ENCODE measurements at places on chromosomes 6 and 20.

DNA sequence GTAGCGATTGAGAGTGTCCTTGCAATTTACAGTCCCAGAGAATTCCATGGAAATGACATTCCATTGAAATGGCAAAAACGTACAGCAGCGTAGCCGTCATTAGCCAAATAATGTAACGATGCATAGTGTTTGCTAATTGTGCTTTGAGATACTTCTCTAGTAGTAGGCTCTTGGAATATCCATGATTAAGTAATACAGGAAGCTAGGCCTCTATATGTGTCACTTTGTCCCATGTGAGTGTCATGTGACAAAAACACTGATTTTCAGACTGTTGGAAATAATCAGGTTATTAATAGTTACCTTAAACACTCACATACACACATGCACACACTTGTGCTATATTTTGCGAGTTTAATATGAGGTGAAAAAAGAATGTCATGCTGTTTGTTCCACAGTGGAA is 35.2 kb downstream of the SLX4IP start:
- no peaks in the 10 kb centered on the region for H3K27me3 ChIP-seq
- no peak for DNase-seq
- peaks cover 16% of the 10 kb centered on the region for H3K36me3 ChIP-seq
- H3K27ac ChIP-seq: no peak overlapping the region

GRCh38 chr6:145689529-145689928 is 45.8 kb downstream of the EPM2A start:
- DNase-seq: no peak
- peaks cover 14% of the 10 kb centered on the region for H3K36me3 ChIP-seq
- no peaks in the 10 kb centered on the region for H3K4me1 ChIP-seq
- no peak overlapping the region for H3K27ac ChIP-seq
- H3K4me3 ChIP-seq: no peak overlapping the region

GRCh38 chr20:35954907-35955251 is 577 bp upstream of the SCAND1 start:
- peak overlapping the region; percentile 99 for H3K4me3 ChIP-seq
- peaks cover 25% of the 10 kb centered on the region for H3K36me3 ChIP-seq
- H3K27ac ChIP-seq: peak overlapping the region; percentile 100
- H3K27me3 ChIP-seq: no peaks in the 10 kb centered on the region

- no peak for DNase-seq
- no peak overlapping the region for H3K4me3 ChIP-seq
- H3K27ac ChIP-seq: no peak overlapping the region
- H3K36me3 ChIP-seq: peaks cover 27% of the 10 kb centered on the region
Observed at GRCh38 chr6:145733207-145733606, 2.1 kb downstream of the EPM2A start.

DNA sequence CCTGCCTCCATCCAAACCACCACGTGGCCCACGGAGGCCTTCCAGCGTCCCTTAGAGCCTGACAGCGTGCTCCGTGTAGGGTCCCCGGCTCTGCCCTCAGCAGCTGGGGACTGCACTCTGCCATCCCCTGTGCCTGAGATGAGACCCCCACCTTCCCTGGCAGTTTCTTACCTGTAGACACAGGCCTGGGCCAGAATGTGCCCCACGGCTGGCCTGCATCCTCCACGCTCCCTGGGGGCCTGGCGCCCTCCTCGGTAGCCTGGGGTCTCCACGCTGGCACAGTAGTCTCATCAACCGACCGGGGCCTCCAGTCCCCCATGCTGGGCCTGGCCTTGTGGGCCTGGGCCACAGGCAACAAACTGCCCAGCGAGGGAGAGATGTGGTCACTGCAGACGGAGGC is 9.6 kb downstream of the DACT2 start:
- no peak for DNase-seq
- H3K27ac ChIP-seq: no peak overlapping the region
- H3K4me1 ChIP-seq: no peaks in the 10 kb centered on the region
- H3K36me3 ChIP-seq: no peaks in the 10 kb centered on the region
- H3K27me3 ChIP-seq: peaks cover 19% of the 10 kb centered on the region

- peaks cover 10% of the 10 kb centered on the region for H3K27me3 ChIP-seq
- DNase-seq: no peak
- no peak overlapping the region for H3K4me3 ChIP-seq
Observed at GRCh38 chr6:151263967-151264366, 24.2 kb downstream of the AKAP12 start.

- H3K36me3 ChIP-seq: peaks cover 10% of the 10 kb centered on the region
- no peaks in the 10 kb centered on the region for H3K27me3 ChIP-seq
- H3K4me1 ChIP-seq: peaks cover 80% of the 10 kb centered on the region
Observed at GRCh38 chr6:42396720-42397119, 55.0 kb downstream of the TRERF1 start.

DNA sequence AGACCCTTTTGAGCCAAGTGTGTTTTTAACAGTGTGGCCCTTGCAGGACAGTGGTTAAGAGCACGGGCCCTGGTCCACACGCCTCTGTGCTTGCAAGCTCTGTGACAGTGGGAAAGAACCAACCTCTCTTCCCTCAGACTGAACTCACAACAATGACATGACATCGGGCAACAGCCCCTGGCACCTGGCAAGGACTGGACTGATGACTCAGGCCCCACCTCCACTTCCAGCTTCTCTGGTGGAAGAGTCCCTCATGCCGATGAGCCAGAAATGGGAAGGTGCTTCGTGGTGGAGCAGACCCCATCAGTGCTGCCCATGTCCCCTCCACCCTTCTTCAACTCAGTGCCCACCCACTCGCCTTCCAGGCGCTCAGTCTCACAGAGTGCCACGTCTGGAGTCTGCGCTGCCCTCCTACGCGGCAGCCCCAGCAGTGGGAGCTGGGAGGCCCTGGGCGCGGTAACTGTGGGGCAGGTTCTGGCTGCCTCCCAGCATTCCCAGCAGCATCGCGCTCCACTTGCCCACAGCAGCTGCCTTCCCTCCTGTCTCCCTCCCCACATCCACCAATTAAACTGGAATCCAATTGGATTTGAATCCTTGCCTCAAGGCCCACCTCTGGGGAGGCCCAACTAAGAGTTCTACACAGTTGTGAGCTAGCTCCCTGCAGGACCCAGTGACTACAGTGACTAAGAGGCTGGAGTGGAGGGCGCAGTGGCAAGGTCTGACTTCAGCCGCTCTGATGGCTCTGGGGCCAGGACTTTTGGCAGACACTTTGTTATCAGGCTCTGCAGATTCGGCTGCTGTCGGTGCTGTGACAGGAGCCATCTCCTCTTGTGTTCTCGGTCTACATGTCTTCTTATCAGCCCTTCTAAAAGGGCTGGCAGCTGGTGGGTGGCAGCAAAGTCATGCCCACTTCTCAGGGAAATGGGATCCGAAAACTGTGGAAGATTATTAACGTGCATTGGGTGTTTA is 156.8 kb upstream of the MLN start:
- no peaks in the 10 kb centered on the region for H3K36me3 ChIP-seq
- no peak for DNase-seq
- H3K4me1 ChIP-seq: no peaks in the 10 kb centered on the region
- H3K4me3 ChIP-seq: no peak overlapping the region
- peaks cover 4% of the 10 kb centered on the region for H3K27me3 ChIP-seq
- no peak overlapping the region for H3K27ac ChIP-seq

DNA sequence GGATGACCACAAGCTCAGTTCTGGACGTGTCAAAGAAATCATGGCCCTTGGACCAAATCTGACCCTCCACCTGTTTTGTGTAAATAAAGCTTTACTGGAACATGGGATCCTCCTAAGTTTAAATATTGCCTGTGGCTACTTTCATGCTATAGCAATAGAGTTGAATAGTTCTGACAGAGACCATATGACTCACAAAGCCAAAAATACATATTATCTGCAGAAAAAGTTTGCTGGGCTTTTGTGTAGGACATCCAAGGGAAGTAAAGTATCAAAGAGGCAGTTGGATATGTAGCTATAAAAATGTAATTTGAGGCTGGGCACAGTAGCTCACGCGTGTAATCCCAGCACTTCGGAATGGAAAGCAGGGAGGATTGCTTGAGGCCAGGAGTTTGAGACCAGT is 78.9 kb downstream of the TOX2 start:
- no peaks in the 10 kb centered on the region for H3K36me3 ChIP-seq
- peaks cover 1% of the 10 kb centered on the region for H3K4me1 ChIP-seq
- no peak overlapping the region for H3K27ac ChIP-seq
- no peak for DNase-seq
- H3K4me3 ChIP-seq: no peak overlapping the region
- peaks cover 3% of the 10 kb centered on the region for H3K27me3 ChIP-seq

DNA sequence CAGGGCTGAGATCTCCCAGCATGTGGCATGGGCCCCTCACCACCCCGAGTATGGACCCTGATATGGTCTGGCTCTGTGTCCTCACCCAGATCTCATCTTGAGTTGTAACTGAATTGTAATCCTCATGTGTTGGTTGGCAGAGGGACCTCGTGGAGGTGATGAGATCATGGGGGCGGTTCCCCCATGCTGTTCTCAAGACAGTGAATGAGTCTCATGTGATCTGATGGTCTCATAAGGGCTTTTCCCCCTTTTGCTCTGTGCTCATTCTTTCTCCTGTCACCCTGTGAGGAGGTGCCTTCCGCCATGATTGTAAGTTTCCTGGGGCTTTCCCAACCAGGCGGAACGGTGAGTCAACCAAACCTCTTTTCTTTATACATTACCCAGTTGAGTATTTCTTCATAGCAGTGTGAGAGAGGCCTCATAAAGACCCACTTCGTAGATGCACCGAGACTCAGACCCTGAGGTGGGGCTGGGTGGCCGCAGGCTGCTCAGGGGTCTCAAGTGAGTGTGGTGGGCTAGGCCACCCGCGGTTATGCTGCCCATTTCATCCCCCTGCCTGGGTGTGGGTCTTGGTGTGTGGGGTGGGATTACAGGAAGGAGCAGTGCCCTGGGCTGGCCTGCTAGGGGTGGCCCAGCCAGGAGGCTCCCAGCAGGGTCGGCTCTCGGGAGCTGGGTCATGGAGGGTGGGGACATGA is 26.2 kb upstream of the GATA5 start:
- peak overlapping the region; percentile 69 for H3K4me3 ChIP-seq
- peak; percentile 82 for DNase-seq
- peak overlapping the region; percentile 89 for H3K27ac ChIP-seq
- peaks cover 24% of the 10 kb centered on the region for H3K4me1 ChIP-seq

DNA sequence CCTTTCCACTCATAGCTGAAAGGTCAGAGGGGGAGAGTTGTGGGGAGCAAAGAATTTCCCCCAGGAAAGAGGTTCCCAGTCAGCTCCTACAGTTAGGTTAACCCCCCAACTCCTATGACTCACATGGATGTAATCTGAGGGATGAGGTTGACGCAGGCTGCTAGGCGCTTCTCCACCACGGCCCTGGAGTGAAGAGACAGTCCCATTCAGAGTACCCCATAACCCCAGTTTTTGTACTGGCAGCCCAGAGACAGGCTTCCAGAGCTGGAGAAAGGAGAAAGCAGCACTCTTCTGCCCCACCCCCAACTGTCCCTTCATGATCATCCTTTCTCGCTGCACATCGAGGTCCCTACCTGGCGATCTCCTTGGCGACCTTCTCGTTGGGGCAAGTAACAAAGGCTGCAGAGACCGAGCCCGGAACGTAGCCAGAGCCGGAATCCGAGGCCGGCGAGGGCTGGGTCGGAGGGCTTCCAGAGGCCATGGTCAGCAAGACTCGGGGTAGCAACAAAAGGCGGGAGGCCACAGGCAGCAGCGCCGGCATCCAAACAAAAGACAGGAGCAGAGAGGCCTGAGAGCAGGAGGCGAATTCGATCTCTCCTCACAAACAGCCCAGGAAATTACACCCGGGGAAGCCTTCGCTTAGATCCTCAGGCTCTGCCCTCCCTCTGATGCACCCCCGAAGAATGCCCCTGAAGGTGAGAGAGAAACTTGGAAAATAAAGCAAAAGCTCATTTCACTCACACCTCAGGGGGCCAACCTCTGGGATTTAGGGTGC is 592 bp downstream of the CUTA start:
- peaks cover 16% of the 10 kb centered on the region for H3K36me3 ChIP-seq
- no peaks in the 10 kb centered on the region for H3K27me3 ChIP-seq
- H3K27ac ChIP-seq: peak overlapping the region; percentile 99
- H3K4me1 ChIP-seq: peaks cover 59% of the 10 kb centered on the region
- no peak for DNase-seq
